Endothelial cell of umbilical vein (primary cell): ENCODE measurements at places on chromosomes 4 and X. TPM values are rescaled to one million over a fixed set of nuclear protein-coding genes. Genes with fewer than 3 reads are reported as not detected.

The RNF150 gene
- total RNA-seq, result 0.30 and 0.33 TPM in 2 replicates

The SHROOM2 gene
- total RNA-seq, result 10.4 and 11.8 TPM in 2 replicates

The CFAP299 gene
- total RNA-seq, result not detected in 2 replicates

The HSFX1 gene
- 0.53 and 0.88 TPM in 2 replicates for total RNA-seq

The BMX gene
- total RNA-seq, result 86.0 and 105 TPM in 2 replicates

The TKTL2 gene
- not detected in 2 replicates for total RNA-seq

The EDA2R gene
- total RNA-seq, result 0.39 and 1.9 TPM in 2 replicates

The NDST3 gene
- total RNA-seq, result not detected in 2 replicates

The HSD17B13 gene
- not detected in 2 replicates for total RNA-seq

GRCh38 chrX:139892512-139892911 lies 40.3 kb downstream of the ATP11C start:
- DNase-seq, result no peak

- DNase-seq, result no peak
These were observed 5.0 kb downstream of the RPL36A start for GRCh38 chrX:101395789-101396188.

GRCh38 chr4:124644621-124645020 lies 67.9 kb downstream of the ANKRD50 start:
- no peak for DNase-seq

GRCh38 chr4:163484906-163485305 lies 9.6 kb upstream of the TMA16 start:
- peak; percentile 56 for DNase-seq

DNA sequence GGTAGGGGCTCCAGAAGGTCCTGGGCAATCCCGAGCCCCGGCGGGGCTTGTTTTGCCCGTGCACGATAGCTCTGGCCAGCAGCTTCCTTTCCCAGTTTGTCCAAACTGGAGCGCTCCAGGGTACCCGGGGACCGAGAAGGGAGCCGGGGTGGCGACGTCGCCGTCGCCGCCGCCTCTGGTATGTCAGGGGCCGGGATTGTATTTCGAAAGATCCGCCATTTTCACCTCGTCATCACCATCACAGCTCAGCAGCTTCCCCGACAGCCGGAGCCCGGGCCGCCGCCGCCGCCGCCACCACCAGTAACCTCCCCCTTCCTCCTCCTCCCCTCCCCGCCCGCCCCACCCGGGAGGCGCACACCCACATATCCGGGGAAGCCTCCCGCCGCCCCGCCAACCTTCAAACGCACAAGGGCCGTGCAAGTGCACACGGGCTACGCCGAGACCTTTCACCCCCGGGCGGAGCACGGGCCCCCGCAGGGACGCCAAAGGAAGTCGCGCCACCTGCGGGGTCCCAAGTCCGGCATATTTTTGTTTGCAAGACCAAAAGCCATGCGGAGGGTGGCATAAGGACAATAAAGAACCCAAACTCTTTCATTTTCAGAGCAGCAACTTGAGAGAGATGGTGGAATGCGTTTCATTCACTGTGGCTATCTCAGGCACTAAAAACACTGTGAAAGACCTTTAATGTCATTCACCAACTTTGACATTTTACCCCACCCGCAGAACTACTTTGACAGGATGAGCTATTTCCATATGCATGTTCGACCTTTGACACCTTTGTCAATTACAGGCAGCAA lies at the start of gene LIN54:
Gene LIN54, minus strand, starts transcription at position 302 of the 797 bp plus-strand sequence. CDS start 25,979 bp downstream, outside the sequence.
- peak; percentile 75 for DNase-seq

DNA sequence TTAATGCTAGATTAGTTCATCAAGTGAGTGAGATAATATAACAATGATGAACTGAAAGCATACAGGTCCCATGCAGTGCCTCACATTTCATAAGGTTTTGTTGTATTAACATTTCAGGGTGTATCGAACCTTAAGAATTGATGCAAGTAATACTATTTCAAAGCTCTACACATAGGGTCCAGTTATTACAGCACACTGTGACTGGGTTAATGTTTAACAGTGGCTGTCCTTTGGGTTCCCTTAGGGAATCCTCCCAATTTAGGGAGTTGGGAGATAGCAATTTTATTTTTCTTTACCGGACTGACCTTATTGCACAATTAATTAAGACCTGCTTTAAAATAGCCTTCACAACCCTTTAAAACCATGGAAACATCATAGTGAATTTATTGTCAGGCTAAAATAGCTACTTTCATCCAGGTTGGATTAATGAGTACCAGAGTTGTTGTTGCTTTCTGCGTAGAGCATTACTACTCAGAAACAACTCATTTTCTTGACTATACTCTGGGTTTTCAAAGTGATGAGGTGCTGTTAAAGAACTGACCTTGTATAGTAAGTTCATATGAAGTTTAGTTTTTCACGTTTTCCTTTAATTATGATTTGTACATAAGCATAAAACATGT lies 134.4 kb downstream of the AKAP4 start:
- DNase-seq, result no peak

DNA sequence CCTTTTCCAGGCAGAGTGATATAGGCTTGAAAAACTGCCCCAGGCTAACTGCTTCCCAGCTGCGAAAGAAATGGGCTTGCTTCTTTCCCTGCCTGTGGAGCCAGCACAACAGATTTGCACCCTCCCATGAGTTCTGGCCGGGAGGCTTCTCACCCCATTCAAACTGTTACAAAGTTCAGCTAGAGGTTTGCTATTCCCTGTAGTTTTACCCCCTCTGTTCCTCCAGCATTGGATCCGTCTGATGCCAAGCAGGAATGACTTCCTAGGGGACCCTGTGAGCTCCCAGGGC lies 87.6 kb upstream of the NDST4 start:
- DNase-seq, result no peak

DNA sequence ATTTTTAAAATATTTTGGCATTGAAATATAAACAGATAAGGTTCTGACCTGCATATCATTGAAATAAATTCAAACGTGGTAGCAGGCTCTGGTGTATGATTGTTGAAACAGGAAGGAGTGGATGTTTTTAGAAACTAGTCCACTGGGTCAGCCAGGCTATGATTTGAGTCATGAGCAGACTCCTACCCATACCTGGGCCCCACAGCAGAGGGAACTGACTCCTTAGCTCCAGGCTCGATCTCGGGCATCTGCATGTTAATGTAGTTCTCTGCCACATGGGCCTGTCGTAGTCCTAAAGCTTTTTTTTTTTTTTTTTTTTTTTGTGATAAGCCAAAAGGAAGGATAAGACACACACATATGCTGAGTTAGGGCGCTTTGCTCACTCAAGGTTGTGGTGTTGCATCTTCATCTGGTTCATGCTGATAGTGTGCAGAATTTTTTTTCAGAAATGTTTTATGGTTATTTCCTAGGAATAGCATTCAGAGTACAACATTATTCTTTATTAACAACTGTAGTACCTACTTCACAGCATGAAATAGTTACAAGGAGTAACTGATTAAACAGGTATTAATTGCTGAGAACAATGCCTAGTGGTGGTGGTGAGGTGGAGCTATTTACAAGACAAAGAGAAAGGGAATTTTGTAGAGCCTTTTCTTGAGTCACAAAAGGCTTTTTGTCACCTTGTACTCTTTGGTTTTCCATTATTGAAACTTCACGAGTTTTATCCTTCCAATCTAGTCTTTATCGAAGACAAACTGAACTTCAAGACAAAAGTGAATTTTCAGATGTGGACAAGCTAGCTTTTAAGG lies 27.3 kb downstream of the OFD1 start:
- no peak for DNase-seq

- DNase-seq, result no peak
These were observed 209.5 kb downstream of the IL15 start for GRCh38 chr4:141845901-141846300.

GRCh38 chr4:181645489-181645888 lies 597.7 kb upstream of the TENM3 start:
- no peak for DNase-seq

DNA sequence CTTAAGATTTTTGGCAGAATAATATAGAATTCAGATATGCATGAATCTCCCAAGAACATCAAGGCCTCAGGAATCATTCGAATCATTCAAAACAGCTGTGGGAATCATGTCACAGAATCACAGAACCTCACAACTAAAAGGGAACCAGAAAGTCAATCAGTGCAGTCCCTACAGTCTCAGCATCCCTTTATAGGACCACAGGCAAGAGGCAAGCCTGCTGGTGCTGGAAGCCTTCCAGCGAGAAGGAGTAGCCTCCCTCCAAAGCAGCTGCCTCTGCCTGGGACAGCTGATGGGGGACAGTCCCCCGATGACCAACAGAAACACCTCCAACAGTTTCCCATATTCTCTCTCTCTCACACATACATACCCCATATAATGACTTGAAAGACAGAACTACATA lies 20.7 kb downstream of the QDPR start:
- no peak for DNase-seq

DNA sequence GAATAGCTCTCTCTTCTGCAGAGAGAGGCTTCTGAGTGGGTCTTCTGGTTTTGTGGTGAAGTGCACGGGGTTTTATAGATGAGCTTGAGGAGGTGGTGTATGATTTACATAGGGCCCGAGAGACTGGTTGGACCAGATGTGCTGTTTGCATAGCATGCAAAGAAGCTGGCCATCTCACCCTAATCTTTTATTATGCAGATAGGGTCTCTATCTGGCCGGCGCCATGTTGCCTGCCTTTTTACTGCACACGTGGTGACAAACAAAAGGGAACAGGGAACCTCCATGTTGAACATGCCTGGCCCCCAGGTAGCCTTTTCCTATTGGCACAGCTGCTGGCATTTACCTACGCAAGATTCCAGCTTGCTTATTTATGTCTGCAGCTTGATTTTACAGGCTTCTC lies 473.3 kb upstream of the FAM47C start:
- DNase-seq, result no peak

GRCh38 chr4:120327276-120327675 lies 260.6 kb upstream of the MAD2L1 start:
- no peak for DNase-seq

GRCh38 chr4:145107126-145107525 lies 9.0 kb downstream of the ABCE1 start:
- peak; percentile 51 for DNase-seq

GRCh38 chr4:147056940-147057610 lies 111.4 kb upstream of the TTC29 start:
- peak; percentile 45 for DNase-seq

DNA sequence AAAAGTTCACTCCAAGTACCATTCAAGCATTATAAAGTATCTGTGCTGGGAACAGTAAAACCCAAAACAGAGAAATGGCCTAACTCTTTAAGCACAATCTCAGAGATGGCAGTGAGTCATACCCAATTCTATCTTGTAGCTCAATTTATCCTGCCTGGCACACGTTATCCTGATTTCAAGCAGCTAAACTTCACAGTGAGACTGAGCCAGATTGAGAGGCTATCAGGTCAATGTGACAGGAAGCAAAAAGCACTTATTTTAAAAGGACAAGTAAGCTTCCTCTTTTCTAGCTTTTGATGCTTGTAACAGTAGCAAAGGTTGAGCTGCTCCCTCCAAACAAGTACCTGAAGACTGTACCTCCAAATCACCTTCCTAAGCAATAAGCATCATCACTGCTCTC lies 324.9 kb downstream of the NAF1 start:
- no peak for DNase-seq

DNA sequence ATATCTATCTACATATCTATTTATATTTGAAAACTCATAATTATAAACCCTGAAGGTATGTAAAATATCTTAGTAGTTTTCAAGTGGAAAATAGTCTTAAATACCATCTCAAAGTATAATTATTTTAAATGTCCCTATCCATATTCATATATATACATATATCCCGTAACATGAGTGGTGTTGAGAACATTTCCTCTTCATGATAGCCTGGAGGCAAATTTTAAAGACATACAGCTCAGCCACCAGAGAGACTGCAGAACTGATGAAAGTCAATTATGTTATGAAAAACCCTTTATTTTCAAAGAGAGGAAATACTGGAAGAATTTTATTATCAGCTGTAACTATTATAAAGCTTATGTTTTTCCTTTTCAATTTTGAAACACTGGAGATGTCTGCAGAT lies 1806.7 kb upstream of the PCDH7 start:
- DNase-seq, result no peak

GRCh38 chr4:77393996-77394395 lies 211.6 kb upstream of the CXCL13 start:
- DNase-seq, result no peak

DNA sequence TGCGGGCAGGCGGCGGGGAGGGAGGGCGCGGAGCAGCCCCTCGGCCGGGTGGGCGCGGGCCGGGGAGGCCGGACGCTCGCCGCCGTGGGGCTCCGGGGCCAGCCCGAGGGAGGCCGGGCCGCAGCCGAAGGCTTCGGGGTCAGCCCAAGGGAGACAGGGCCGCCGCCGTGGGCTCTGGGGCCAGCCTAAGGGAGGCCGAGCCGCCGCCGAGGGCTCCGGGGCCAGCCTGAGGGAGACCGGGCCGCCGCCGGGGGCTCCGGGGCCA lies 251 bp downstream of the KIAA0232 start:
- DNase-seq, result no peak

- no peak for DNase-seq
These were observed 10.4 kb downstream of the SH3KBP1 start for GRCh38 chrX:19876962-19877361.

GRCh38 chrX:133674726-133675470 lies 259.6 kb upstream of the GPC4 start:
- no peak for DNase-seq

DNA sequence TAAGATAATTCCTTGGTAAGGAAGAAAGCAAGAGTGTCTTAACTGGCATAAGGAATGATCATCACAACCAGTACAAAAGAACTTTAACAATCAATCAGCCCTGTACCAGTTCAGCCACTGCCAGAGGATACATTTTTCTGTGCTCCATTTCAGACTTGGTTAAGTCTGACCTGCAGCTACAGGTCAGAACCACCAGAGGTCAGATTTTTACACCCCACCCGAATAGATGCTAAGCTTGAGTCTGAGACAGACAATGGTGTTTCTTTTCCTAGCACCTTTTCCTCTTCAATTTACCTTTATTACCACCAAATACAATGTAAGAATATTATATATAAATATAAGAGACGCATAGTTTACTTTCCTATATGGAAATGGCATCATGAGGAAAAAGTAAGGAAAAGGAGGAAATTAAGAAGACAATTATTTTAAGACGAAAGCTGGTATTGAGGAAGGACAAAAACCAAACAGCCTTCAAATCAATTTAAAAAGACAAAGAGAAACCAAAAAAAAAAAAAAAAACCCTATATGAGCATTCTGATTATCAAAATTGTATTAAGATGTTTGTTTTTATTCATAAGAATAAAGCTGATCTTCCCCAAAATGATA lies 215.3 kb upstream of the TTC29 start:
- peak; percentile 53 for DNase-seq
